ENCODE measurements at places on chromosomes 7 and 10.

DNA sequence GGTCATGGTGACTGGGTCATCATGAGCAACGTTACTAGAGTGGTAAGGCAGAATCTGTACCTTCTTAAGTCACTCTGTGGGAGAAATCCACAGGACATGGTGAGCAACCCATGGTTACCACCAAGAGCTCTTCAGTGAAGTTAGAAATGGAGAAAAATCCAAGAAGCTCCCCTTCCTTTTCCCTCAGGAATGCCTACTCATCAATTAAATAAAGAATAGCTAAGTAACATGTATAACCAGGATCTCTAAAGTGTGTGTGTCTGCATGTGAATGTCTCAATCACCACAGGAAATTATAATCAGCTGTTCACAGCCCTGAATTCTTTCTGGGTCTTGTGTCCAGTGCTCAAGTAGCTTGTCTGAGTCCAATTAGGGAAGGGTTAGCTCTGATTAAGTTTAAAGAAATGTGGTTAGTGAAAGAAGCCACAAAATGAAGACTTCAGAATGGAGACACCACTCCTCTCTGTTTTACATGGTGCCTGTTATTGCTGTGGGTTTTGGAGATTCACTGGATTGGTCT is 73.2 kb downstream of the SEM1 start:
- DNase-seq: no peak
- H3K27ac ChIP-seq: no peak overlapping the region
- H3K4me1 ChIP-seq: no peaks in the 10 kb centered on the region
- H3K4me3 ChIP-seq: no peak overlapping the region

GRCh38 chr10:30048768-30049517 is 10.4 kb downstream of the JCAD start:
- H3K27me3 ChIP-seq: peaks cover 76% of the 10 kb centered on the region
- H3K4me1 ChIP-seq: peaks cover 38% of the 10 kb centered on the region
- peak overlapping the region; percentile 29 for H3K4me3 ChIP-seq
- H3K36me3 ChIP-seq: no peaks in the 10 kb centered on the region
- peak; percentile 49 for DNase-seq

DNA sequence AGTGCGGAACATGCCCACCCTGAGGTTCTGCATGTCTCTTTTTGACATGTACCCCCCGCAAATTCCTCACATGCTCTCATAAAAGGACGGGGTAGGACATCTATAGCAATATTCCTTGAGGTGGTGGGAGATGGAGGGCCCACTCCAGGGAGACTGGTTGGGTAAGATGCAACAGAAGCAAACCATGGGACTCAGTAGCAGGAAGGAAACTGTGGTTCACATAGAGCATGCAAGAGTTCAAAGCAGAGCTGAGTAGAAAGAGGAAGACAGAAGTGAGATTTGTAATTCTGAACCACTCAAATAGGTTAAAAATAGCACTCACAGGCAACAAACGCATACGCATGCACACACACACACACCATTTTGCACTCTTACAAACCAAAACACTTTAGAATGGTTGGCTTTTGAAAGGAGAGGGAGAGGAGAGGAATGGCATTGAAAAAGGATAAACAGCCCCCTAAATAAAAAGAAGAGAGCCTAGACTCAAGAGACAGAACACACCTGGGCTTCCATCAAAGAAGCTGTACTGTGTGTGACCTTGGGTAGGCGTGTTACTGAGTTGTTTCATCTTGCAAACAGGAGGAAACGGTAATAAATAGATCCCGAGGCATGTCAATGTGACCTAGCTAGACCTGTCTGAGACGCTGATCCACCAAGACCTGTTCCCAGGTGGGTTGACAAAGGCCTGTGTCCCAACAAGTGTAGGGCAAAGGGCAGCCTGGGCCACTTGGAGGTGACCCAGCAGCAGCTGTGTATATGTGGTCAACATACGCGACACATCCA is 77.6 kb upstream of the LRRC4 start:
- peak; percentile 55 for DNase-seq
- H3K4me3 ChIP-seq: peak overlapping the region; percentile 57
- H3K27ac ChIP-seq: peak overlapping the region; percentile 95

- no peak for DNase-seq
- H3K27me3 ChIP-seq: peaks cover 56% of the 10 kb centered on the region
- H3K4me3 ChIP-seq: no peak within 1 kb of the TSS
- no peak within 1 kb of the TSS for H3K27ac ChIP-seq
- no peaks in the 10 kb centered on the region for H3K4me1 ChIP-seq
Observed at GRCh38 chr7:101362334-101363195, at the start of gene COL26A1. Gene COL26A1 (plus strand): TSS chr7:101362875. CDS start chr7:101363033, 158 bp downstream.

DNA sequence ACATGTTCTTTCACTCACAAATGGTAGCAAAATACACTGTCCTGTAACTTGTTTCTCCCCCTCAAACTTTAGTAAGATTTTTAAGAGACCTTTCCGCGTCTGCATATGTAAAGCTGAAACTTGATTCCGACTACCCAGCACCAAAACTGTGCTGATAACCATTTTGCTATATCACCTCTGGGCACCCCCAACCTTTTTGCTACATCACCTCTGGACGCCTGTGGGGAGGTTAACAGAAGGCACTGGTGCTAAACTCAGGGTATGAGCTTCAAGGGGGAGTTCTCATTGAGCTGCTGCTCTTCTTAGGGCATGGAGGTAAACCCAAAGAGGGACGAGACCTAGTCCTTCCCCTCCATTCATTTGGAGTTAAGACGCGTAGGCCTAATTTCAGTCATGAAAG is 67.6 kb upstream of the NFE2L3 start:
- no peaks in the 10 kb centered on the region for H3K36me3 ChIP-seq
- no peak for DNase-seq
- H3K4me1 ChIP-seq: peaks cover 3% of the 10 kb centered on the region

GRCh38 chr10:103712146-103712545 is 143.2 kb downstream of the SH3PXD2A start:
- H3K36me3 ChIP-seq: no peaks in the 10 kb centered on the region
- H3K4me3 ChIP-seq: no peak overlapping the region
- peaks cover 31% of the 10 kb centered on the region for H3K27me3 ChIP-seq
- DNase-seq: no peak
- no peak overlapping the region for H3K27ac ChIP-seq

DNA sequence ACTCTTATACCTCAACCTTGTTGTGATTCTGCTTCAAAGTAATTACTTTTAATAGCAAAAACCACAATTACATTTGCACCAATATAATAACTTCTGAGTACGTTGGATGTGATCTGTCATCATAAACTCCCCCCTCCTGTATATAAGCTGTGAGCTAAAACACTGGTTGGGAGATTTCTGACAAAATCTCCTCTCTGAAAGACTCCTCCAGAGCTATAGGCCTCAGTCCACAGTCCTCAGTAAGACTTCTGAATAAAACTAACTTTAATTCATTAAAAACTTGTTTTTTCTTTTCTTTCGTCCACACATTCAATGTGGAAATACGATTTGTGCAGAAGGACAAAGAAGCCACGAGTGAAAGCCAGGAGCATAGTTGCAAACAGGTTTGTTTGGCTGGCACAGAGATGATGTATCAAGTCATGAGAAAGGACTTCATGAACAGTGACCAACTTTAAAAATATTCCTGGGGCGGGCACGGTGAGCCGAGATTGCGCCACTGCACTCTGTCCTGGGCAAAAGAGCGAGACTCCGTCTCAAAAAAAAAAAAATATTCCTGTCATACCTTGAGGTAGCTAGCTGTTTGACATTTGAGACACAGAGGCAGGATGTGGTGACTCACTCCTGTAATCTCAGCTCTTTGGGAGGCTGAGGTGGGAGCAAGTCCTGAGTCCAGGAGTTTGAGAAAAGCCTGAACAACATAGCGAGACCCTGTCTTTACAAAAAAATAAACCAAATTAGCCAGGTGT is 91.1 kb upstream of the ARHGAP21 start:
- no peak for DNase-seq
- no peaks in the 10 kb centered on the region for H3K36me3 ChIP-seq
- no peak overlapping the region for H3K4me3 ChIP-seq
- H3K27ac ChIP-seq: no peak overlapping the region
- no peaks in the 10 kb centered on the region for H3K4me1 ChIP-seq

- H3K4me3 ChIP-seq: no peak overlapping the region
- no peak overlapping the region for H3K27ac ChIP-seq
- no peaks in the 10 kb centered on the region for H3K27me3 ChIP-seq
- H3K36me3 ChIP-seq: no peaks in the 10 kb centered on the region
- H3K4me1 ChIP-seq: no peaks in the 10 kb centered on the region
- DNase-seq: no peak
Observed at GRCh38 chr10:33293531-33294170, 40.8 kb downstream of the NRP1 start.

- H3K27ac ChIP-seq: no peak overlapping the region
- no peaks in the 10 kb centered on the region for H3K27me3 ChIP-seq
- H3K36me3 ChIP-seq: peaks cover 14% of the 10 kb centered on the region
- H3K4me3 ChIP-seq: no peak overlapping the region
- H3K4me1 ChIP-seq: no peaks in the 10 kb centered on the region
- DNase-seq: no peak
Observed at GRCh38 chr7:17829001-17829400, 111.3 kb downstream of the SNX13 start.

GRCh38 chr10:97781618-97782331 is 10.0 kb upstream of the SFRP5 start:
- H3K4me3 ChIP-seq: no peak overlapping the region
- peaks cover 24% of the 10 kb centered on the region for H3K27me3 ChIP-seq
- peak; percentile 31 for DNase-seq
- H3K4me1 ChIP-seq: peaks cover 31% of the 10 kb centered on the region
